ENCODE measurements at places on chromosomes 2 and 18. TPM values are rescaled to one million over a fixed set of nuclear protein-coding genes. Genes with fewer than 3 reads are reported as not detected.

The POTEJ gene
- total RNA-seq: not detected

The LAMA3 gene
- 13.2 TPM for total RNA-seq

The ANKRD30B gene
- under 0.01 TPM for total RNA-seq

The MOCOS gene
- total RNA-seq: 9.0 TPM

The PSTPIP2 gene
- total RNA-seq: 8.2 TPM

The RSAD2 gene
- 1.7 TPM for total RNA-seq

The EFR3B gene
- 0.51 TPM for total RNA-seq

The SLC4A1AP gene
- total RNA-seq: 28.4 TPM

The ITPRIPL1 gene
- 4.6 TPM for total RNA-seq

The CFAP65 gene
- total RNA-seq: not detected

The PLCD4 gene
- 10.7 TPM for total RNA-seq

The LRP2 gene
- total RNA-seq: under 0.01 TPM

The MZT2B gene
- total RNA-seq: 134 TPM

The MFSD2B gene
- 0.17 TPM for total RNA-seq

The PCARE gene
- under 0.01 TPM for total RNA-seq

The SIX3 gene
- not detected for total RNA-seq

The DCDC2C gene
- total RNA-seq: not detected

The MROH2A gene
- not detected for total RNA-seq
